CD4-positive, CD25-positive, alpha-beta regulatory T cell (primary cell): ENCODE measurements at places on chromosomes 5 and 9.

DNA sequence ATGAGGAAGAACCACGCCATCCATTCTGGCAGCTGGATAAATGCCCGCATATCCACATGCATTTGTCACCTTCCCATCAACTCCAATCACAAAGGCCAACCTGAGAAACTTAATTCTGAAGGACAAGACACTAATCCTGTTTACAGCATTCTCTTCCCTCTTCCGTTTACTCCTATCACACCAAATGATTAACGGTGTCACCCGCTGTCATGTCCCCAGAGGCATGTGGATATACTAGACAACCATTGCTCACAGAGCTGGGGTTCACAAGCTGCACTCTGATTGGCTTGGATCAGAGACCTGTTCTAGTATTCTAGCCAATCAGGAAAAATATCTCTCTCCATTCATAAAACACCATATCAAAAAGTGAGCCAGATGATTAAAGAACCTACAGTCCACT is 3.6 kb downstream of the MACROH2A1 start:
- no peak for DNase-seq

GRCh38 chr5:58986281-58986680 is 403.4 kb downstream of the RAB3C start:
- DNase-seq: no peak

GRCh38 chr5:17400724-17401469 is 97.1 kb upstream of the TAF11L2 start:
- DNase-seq: no peak

DNA sequence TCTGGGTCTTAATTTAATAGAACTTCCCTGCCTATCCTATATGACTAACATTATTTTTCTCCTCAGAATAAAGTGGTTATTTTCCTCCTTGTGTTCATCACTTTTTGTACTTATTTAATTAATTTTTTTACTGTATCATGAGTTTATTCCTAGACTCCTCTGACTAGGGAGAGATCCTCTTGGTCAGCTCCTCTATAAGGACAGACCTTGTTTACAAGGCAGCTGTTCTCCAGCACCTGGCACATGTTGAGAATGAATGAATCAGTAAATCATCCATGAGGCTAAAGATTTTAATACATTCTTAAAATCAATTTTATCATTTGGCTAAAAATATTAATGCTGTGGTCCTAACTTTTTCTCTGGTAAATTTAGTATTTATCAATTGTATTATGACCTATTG is 139.8 kb downstream of the NUDT12 start:
- DNase-seq: no peak

DNA sequence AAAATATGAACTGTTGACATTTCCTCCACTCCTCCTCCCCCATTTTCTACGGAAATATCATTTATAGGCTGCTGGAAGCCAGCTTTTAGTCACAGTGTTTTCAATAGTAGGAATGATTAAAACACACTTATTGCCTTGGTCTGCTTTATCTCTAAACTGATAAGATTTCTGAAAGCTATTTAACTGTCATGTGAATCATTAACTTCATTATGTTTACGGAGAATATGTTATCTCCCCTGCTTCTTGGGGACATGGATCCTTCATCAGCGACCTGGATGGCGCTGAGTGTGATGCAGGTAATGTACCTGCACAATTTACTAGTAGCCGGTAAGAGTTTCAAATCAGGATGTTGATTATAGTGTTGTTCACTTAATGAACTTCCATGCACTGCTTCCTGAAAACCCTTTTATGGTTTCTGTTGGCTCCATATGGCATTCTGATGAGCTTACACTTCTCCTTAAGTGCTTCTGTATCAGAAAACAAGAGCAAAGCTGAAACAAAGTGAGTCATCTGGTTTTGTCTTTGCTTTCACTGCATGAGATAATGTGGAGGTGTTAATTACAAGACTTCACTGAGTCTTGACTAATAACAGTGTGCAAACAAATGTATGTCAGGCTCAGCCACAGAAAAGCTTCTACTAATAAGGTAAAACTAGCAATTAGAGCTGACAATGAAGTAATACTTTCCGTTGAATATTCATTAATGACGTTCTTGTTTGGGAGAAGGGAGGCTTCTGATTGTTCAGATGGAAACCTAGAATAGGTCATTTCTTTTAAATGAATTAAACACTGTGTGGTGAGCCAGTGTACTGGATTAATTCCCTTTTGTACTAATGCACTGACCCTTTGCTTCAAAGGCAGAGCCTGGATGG is 162.4 kb upstream of the ZNF608 start:
- no peak for DNase-seq
